ENCODE measurements at places on chromosomes 11 and 22.

- DNase-seq: no peak
These were observed 187.6 kb downstream of the PGR start for GRCh38 chr11:100942016-100942415.

- no peak for DNase-seq
These were observed 24.2 kb upstream of the MUC5B start for GRCh38 chr11:1198561-1199240.

GRCh38 chr11:80469871-80470270 lies 1029.0 kb upstream of the TENM4 start:
- no peak for DNase-seq

- no peak for DNase-seq
These were observed 873.8 kb downstream of the BRD1 start for GRCh38 chr22:48953830-48954229.

- DNase-seq: peak; percentile 72
These were observed at the start of gene LMO1 for GRCh38 chr11:8263769-8264410. Gene LMO1 (minus strand): TSS chr11:8263878. CDS start chr11:8263362, 516 bp downstream.

GRCh38 chr11:65290448-65291165 lies 24.1 kb upstream of the CDC42EP2 start:
- DNase-seq: no peak

DNA sequence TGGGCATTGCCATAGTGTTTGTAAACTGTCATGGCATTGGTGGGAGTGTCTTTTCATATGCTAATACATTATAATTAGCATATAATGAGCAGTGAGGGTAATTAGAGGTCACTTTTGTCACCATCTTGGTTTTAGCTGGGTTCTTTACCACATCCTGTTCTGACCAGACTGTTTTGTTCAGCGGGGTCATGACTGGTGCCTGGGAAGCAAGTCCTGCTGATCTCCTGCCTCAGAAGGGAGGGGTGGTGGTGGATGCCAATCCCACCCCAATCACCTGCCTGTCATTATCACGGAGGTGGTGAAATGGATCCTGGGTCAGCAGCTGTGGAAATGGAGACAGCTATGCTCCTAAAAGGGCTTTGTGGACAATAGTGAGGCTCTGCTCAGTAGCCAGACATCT lies 31.2 kb downstream of the IL18 start:
- DNase-seq: no peak

DNA sequence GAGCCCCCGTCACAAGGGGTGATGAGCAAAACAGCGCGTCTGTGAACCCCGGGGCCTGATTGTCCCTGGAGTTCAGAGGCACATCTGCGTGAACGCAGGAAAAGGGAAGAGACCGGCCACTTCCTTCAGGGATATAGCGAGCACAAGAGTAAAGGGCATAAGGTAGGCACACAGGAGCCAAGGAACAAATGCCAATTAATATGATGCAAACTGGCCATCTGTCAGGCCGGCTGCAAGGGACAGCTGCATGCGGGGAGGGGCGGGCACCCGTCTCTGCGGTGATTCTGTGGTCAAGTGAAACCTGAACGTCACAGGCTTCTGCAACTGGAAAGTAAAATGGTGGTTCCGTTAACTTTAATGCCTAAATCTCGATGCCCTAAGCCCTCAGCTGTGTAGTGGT lies 64.7 kb downstream of the TRIM29 start:
- DNase-seq: no peak

DNA sequence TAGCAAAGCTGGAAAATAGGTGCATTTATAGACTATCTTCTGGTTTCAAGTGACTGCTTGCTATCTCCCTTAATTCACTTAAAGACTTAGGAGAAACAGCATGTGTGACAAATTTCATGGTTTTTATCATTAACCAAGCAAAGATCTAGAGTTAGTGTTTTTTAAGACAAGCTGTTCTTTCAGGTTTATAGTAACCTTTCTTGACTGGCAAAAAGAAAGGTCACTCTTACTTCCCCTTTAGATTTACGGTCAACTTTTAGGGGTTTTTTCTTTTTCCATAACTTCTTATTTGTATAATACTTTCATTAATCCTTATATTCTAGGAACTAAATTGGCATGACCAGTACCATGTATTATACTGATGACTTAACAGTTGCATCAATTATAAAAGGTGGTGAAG lies 46.6 kb downstream of the KDM2A start:
- no peak for DNase-seq

DNA sequence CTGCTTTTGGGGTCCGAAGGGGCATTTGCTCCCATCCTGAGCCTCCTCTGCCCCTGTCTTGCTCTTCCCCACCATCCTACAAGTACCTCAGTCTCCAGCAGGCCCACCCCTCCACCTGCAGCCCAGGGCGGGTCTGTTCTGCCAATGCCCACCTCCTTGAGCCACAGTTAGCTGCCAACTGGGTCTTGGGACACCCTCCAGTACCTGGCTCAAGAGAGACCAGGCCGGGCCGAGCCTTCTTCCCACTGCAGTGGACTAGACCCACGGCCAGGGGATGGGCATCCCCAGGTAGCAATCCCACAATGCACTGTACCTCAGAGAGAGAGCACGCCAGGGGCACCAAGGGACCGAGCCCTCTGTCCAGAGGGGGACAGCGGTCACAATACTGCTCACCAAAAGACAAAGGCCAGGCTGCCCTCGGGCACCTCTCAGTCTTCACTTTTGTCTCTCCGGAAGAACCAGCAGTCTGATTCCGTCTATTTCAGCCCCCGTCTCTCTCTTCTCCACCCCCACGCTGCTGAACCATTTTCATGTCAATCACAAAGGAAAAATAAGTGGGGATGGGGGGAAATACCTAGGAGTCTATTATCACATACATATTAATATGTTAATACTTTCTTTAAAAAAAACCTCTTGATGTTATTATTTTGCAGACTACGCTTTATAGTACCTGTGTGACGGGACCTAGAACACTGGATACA lies 51.7 kb downstream of the SYT13 start:
- no peak for DNase-seq
